ENCODE measurements at places on chromosomes 7 and 10.

- DNase-seq, result no peak
Observed at GRCh38 chr7:134933460-134934068, 52.7 kb upstream of the AGBL3 start.

- no peak for DNase-seq
Observed at GRCh38 chr10:31939797-31940708, 11.4 kb upstream of the ARHGAP12 start.

- DNase-seq, result no peak
Observed at GRCh38 chr7:116421298-116421697, 78.2 kb upstream of the CAV2 start.

DNA sequence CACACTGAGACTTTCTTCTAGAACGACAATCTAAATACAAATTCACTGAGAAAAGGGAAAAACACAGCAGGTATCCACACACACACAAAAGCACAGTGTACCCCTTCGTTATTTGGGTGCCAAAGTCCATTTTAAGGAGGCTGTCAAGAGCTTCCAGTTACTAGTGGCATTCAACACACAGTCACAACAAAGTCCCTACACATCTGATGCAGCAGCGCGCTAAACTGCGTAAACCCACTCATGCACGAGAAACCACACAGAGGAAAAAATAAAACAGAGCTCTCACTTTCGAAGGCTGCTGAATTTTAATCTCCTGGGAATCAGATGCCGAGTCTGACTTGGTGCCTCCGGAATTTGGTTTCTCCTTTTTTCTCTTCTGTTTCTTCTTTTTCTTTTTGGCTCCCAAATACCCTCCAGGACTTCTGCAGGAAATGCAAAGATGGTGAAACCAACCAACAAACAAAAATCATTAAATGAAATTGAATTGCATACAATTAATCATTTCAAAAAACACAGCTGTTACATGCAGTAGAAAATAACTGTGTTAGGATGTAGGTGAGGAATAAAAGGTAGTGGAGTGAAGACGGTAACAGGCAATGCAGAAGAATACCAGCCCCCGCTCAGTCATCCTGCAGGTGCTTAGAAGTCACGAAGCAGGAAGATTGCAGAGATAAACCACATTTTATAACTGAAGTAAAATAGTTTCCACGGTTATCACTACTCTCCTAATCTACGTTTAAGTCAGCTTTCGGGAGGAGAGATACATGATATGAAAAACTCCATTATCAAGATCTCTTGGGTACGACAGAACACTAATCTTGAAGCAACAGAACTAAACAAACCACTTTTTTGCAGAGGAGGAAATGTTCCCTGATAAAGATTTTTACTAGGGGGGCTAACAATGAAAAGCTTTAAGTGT, 27.1 kb downstream of the NMT2 start:
- peak; percentile 42 for DNase-seq

DNA sequence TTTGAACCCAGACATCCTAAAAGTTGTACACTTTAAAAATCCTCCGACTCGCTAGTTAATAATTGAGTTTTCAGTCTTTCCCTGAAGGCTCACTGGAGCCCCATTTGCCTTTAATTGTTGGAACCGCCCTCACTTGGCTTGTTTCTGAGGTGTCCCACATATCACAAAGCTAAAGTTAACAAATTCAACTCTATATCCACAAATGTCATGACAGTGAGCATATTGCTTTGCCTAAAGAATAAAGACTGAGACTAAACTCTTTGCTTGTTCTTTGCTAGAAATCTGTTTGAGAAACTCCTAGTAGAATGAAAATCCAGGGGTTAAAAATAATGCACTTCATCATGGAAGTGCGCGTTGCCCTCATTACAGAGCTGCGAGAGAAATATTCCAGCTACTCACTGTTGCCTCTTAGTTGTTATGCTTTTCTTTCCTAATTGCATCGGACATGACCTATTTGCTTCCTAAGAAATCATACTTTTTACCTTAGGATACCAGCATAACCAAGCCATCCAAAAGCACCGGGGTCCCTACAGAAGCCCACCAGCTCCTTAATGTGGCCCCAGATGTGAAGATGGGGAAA, 752 bp downstream of the THSD7A start:
- DNase-seq, result no peak

- no peak for DNase-seq
Observed at GRCh38 chr7:36032361-36032818, 120.7 kb upstream of the EEPD1 start.

DNA sequence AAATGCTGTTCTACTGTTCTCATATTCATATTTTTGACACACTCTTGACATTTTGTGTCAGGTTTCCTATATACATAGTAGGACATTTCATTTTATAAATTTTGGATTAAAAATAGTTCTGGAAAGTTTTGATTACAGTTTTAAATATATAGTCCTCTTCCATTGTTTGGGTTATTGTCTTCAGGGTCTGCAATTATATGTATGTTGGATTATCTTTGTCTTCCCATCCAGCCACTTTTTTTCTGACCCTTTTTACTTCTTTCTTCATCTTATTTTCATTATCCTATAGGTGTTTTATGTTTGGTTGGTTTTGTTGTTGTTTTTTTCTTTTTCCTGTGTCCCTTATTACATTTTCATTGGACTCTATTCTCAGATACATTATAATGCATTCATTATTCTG, 71.1 kb upstream of the CCDC6 start:
- DNase-seq, result no peak

DNA sequence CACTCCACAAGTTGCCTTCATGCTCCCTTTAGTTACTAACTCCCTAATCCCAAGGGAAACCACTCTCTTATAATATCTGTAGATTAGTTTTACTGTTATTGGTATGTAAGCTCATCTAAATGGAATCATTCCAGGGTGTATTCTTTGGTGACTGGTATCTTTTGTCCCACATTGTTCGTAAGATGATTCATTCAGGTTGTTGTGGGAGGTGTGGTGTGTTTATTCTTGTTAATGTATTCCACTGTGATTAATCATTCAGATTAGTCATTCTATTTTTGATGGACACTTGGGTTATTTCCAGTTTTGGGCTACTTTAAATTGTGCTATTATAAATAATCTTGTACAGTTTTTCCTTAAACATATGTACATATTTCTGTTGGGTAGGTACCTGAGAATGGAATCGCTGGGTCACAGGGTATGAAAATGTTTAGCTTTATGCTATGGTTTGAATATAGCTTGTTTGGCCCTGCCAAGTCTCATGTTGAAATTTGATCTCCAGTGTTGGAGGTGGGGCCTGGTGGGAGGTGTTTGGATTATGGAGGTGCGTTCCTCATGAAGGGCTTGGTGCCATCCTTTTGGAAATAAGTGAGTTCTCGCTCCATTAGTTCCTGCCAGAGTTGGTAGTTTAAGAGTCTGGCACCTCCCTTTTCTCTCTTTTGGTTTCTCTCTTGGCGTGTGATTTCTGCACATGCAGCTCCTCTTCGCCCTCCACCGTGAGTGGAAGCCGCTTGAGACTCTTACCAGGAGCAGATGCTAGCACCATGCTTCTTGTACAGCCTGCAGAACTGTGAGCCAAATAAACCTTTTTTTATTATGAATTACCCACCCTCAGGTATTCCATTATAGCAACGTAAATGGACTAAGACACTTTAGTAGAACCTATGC, 13.8 kb downstream of the BTRC start:
- DNase-seq, result no peak

DNA sequence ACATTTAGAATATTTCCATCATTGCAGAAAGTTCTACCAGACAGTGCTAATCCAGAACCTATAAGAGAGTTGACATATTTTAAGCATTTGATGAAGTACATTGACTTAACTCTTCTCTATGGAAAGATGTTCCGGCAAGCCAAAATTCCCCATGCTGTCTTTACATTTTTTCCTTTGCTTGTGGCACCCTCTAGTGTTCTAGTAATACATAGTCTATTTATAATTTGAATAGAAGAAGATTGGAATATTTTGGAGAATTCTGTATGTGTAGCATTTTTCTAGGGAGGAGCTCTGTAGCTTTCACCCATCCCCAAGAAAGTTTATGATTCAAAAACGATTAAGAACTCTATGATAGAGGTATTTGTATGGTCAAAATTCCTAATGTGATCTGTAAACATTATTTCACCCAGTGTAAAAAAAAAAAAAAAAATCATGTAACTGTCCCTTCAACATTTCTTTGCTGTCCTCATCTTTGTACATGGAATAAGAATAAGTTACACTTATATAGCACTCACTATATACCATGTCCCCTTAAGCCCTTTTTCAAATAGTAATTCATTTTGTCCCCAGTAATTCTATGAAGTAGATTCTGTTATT, 33.2 kb downstream of the NRF1 start:
- DNase-seq, result no peak

DNA sequence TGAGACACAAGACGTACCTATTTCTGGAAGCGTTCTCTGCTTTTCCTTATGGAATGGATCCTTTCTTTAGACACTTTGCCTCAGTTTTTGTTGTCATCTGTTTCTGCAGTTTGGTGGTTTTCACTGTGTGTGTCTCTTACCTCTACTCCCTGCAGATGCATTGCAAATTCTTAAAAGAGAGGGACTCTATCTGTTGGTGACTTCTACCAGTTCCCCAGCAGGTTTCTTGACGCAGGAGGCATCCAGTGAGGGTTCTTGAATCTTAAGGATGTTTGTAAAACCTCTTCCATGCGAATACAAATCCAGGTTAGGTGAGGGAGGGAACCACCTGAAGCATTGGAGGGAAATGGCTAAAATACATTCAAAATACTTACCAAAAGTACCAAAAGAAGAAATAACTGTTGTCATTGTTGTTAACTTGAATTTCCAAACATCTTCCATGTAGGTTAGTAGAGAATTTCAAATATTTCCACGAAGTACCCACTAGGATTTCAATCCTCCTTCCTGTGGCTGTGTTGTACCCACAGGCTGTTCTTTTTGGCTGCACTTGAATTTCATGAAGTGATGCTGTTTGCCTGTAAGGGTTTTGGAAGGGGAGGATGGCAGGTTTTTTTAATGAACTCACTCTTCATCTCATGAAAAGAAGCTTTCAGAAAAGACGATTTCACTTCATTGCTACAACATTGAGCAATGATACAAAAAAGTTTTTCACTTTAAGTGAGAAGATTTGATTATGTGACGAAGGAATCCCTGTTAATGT, 32.2 kb downstream of the PLXDC2 start:
- DNase-seq, result no peak

DNA sequence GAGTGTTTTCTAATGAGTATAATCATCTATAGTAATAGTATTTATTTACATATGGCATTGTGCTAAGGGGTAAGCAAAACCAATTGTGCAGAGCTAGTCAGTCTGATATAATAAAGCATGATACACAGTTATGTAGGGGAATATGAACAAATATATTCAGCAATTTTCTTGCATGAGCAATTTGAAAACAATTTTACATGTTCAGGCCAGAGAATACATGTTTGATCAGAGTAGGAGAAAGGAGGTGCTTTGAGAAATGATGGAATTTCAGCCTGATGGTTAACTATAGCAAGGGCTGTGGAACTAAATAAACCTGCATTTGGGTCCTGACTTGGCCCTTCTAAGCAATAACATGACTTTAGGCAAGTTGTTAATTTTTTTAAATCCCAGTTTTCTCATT, 214.5 kb downstream of the TWIST1 start:
- no peak for DNase-seq

GRCh38 chr7:84181628-84182027, 13.0 kb downstream of the SEMA3A start:
- no peak for DNase-seq

- DNase-seq, result no peak
Observed at GRCh38 chr10:70774810-70775678, 10.1 kb downstream of the TBATA start.

DNA sequence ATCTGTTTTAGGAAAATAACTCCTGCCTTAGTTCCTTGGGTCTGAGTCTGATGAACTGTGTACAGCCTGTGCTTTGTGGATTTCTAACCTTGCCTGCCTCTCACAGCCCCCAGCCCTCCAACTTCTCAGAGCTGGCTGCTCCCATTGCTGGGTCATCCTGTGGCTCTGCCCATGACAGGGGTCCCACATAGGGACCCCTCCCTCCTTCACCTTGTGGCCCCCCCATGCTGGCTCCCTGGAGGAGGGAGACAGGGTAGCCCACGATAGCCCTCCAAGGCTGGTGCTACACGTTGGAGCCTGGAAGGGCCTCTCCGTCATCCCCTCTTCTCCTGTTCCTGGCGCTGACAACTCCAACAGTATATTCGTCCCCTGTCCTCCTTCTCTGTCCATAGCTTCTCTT, 2.8 kb upstream of the DENND2A start:
- no peak for DNase-seq

DNA sequence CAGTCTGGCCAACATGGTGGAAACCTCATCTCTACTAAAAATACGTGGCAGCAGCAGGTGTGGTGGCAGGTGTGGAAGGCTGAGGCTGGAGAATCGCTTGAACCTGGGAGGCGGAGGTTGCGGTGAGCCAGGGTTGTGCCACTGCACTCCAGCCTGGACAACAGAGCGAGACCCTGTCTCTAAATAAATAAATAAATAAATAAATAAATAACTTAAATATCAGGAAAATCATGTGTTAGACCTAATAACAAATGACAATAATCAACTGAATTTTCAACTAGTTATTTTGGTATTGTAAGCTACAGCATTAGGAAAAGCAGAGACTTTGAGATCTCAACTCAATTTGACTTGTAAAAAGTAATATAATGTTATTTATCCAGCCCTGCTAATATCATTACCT, 9.2 kb downstream of the HERPUD2 start:
- DNase-seq, result no peak

GRCh38 chr7:47741984-47742383, 160.1 kb upstream of the TNS3 start:
- DNase-seq, result no peak

GRCh38 chr7:118324790-118325449, 100.4 kb downstream of the ANKRD7 start:
- no peak for DNase-seq

DNA sequence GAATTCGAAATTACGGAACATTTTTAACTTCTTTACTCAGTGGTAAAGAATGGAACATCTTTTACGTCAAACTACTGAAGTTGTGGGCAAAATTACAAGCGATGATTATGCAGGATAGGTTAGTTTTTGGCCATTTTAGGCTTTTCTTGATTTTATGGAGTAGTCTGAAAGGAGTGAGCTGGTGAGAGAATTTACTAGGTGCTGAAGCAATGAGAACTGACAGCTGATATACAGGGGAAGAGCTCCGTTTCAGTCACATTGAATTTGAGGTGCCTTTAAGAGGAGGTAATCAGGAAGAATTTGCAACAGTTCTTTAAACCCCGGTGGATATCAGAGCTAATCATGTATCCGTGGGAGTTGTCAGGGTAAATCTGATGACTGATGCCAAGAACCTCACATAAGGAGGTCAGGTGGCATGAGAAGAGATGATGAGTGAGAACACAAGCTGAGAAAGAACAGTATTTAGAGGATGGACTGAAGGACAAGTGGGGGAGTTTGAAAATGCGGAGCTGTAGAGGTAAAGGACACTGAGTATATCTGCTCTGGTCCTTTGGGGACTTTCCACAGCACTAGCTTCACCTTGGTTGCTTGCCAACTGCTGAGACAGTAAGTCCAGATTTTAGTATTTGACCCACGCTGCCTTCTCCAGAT, 104.3 kb downstream of the AHR start:
- DNase-seq, result no peak

- no peak for DNase-seq
Observed at GRCh38 chr10:87882555-87883294, 19.3 kb downstream of the PTEN start.

- no peak for DNase-seq
Observed at GRCh38 chr7:111238886-111239285, 148.0 kb downstream of the LRRN3 start.
